Stimulated activated CD8-positive, alpha-beta memory T cell treated with anti-CD3 and anti-CD28 coated beads, Interleukin-15, amount 100 ng/mL, for 48 hours (primary cell): ENCODE measurements at places on chromosomes 5 and 9.

DNA sequence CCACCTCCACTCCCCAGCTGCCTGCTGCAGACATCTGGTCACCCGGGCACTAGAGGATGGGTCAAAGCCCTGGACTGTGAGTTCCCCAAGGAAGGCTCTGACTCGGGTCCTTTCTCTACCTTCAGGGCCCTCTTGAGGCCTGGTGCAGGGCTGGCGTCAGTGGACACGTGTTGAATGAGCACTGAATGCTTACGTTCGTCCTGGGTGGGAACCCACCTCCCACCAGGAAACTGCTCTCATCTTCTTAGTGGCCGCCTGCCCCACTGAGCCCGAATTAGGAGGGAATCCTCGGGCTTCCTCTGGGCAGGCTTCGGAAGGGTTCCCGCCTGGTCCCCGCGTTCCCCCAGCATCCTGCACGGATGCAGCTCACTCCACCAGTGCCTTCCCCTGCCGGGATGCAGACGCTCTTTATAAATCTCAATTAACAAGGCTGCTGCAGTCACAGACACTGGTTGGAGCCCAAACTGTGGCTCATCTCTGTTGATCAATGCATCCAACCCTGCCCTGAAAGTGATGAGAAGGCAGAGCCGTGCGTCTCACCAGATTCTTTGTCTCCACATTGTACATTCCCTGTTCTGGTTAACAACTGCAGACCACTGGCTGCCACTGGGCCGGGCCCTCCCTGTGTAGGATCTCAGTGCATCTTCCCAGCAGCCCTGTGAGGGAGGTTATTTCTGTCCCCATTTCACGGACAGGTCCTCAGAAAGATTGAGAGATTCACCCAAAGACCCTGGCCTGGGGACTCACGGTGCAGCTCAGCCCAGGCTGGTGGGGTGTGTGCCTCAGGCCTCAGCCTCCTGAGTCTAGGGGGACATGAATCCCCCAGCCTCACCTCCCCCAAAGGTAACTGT, 168.8 kb downstream of the GAPVD1 start:
- DNase-seq, result no peak

DNA sequence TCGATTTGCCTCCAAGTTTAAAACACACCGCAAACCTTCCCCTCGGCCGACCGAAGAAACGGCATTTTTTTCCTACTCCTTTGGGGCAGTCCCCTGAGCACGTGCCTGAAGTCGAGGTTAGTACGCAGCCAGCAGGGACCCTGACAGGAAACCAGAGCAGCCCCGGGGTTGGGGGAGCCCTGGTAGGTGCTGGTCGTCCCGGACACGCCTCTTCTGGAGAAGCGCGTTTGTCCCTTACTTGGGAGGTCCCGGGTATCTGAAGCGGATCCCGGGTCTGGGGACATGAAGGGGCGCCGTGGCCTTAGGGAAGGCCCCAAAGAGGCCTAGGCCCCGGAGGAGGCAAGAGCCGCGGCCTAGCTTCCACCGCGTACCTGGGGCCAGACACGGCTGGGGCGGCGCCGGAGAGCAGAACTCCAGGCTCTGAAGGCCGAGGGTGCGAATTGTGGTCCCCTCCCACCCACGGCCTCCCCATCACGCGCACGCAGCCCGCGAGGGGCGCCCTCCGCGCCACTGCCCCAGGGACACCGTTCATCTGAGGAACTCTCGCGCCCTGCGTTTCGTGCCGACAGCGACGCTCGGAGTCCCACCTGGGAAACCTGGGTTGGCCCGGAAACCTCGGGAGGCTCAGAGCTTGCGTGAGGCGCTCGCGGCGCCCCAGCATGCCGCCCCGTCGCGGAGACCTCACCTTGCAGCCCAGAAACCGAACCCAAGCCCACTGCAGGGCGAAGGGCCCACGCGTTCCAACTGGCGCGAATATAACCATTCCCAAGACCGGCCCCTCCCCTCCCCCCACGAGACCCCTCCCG, 10.4 kb downstream of the OTP start:
- no peak for DNase-seq

DNA sequence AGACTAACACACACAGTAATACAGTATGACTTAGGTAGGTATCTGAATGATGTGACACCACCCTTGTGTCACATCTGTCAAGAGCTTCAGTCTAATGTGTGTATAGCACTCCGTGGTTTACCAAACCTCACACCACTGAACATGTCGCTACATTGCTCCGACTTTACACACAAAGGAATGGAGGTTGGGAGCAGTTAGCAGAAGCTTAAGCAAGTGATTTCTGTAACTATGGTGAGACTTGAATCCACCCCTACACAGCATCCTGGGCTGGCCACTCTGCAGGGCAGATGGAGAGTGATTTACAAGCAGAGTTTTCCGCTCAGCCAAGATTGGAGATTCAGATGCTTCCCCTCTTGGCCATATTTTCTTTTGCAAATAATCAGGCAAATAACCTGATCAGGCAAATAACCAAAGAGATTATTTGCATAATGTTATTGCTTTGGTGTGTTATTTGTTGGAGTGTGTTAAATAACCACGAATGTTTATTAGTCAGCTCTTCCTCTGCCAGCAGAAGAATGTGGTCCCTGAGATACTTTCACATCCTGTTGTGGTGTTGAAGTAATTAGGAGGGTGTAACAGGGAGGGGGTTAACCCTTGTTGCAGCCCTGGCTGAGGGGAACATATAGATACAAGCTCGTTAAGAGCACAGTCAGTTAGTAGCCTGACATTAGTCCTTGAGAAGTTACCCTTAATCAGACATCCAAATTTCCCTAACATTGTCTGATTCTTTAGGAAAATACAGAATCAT, 92.8 kb downstream of the SNX18 start:
- DNase-seq, result no peak

DNA sequence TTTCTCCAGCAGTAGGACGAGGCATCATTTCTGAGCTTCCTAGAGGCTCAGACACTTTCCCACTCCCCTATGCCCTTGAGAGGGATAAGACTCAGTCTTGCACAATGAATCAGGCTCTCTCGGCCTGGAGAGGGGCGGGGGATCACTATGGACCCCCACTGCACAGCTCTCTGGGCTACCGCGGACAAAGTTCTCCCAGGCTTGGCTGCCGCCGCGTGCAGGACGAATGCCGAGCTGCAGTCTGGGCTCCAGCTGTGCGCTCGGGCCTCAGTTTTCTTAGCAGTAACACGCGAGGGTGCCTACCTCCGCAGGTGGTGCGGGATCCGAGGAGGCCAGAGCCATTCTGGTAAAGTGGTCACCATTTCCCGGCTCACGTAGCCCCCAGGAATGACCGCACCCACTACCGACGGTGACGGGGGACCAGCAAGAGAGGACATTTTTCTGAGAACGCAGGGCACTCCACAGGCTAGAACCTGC, 3.4 kb upstream of the MYORG start:
- no peak for DNase-seq

GRCh38 chr5:3310541-3311261, 284.9 kb upstream of the IRX1 start:
- DNase-seq, result no peak

DNA sequence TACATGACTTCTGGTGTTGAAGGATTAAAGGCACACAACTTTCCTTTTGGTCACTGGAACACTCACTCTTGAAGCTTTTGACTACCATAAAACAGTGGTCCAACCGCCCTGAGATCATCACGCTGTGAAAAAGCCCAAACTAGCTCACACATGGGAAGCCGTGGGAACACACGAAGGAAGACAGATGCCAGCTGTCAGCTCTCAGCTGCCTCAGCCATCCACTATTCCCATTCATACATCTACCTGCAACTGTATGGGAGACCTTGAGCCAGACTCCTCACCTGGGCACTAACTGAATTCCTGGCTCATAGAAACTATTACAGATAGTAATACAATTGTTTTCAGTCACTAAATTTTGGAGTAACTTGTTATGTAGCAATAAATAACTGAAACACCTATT, 246.1 kb downstream of the MSX2 start:
- DNase-seq, result no peak

- no peak for DNase-seq
These were observed 152.6 kb upstream of the MSX2 start for GRCh38 chr5:174571662-174572397.

DNA sequence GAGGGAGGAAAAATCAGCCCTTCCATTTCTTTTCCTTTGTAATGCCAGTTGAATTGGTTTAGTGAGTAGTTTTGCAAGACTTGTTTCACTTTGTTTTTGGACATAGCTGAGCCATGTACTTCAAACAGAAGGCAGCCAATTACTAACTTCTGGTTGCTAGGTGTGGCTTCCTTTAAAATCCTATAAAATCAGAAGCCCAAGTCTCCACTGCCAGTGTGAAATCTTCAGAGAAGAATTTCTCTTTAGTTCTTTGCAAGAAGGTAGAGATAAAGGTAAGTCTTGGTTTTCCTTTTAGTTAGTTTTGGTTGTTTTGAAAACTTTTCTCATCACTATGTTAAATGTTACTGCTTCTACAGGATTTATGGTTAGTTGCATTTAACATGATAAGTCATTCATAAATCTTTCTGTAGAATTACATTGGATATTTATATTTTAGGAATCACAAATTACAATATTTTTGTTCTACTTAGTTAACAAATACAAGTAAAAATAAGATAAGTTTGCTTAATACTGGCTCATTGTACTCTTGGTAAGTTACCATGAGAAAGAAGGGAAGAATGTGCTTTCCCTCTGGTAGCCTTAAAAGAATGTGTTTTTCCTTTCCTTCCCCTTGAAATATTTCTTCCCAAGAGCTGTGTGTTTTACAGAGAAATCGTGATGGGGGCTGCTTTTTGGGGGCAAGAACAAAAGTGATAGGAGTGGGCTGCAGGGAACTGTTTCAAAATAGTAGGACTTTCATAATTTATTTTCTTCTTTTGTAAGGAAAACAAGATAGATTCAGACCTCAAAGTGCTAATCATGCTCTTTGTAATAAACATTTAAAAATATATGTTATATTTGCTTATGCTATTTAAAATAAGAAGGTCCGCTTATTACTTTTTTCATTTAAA, at the start of gene ANXA1:
Gene ANXA1, plus strand, starts transcription at position 213 of the 890 bp plus-strand sequence. CDS start 6,671 bp downstream, outside the sequence.
- DNase-seq, result no peak

- no peak for DNase-seq
These were observed 169.3 kb downstream of the CCDC192 start for GRCh38 chr5:127872494-127872893.

- DNase-seq, result no peak
These were observed 11.9 kb downstream of the LHFPL2 start for GRCh38 chr5:78636682-78637081.

DNA sequence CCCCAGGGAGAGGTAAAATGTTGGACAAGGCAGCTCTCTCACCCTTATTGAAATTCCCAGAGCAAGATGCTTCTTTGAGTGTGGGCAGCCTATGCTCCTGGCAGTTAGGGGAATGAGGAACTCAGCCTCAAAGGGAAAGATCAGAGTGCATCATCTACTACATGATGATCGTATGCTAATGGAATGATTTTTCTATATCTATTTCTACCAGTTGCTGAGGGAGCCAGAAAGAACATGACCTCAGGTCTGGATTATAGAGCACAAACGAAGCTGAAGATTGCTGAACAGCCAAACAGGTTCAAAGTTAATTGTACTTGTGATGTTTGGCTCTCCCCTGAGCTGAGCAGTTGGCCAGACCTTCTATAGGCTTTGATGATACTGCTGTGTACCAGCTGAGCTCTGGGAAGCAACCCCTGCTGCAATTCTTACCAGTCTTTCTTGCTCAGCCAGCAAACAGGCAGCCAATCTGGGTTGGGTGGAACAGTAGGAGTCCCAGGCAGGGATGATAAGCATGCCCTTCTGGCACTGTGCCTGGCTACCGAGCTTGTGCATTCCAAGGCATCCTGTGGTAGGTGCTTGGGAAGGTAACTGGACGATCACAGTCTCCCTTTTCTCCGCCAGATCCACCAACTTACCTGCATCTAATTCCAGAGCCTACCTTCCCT, 10.3 kb upstream of the FBXL7 start:
- no peak for DNase-seq

- no peak for DNase-seq
These were observed 85.8 kb downstream of the NUDT12 start for GRCh38 chr5:103476811-103477210.

- no peak for DNase-seq
These were observed 251.3 kb upstream of the RFX3 start for GRCh38 chr9:3777137-3777536.

GRCh38 chr9:95037789-95038521, 279.6 kb downstream of the FANCC start:
- no peak for DNase-seq

DNA sequence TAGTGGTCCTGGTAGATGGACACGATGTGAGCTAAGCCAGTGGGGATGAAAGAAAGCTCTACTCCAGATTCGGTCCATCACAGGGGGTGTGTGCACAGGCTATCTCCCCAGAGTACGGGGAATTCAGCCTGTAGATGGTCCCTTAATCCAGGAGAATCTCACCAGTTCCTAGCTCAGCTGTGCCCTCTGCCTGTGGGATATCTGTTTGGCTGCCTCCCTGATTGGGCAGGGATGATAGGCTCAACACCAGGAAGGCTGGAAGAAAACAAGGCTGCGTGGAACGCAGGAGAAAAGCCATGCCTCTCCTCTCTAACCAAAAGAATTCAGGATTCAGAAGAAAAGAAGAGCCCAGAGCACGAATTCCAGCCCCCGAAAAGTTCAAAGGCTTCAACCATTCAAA, 40.9 kb downstream of the VLDLR start:
- no peak for DNase-seq

DNA sequence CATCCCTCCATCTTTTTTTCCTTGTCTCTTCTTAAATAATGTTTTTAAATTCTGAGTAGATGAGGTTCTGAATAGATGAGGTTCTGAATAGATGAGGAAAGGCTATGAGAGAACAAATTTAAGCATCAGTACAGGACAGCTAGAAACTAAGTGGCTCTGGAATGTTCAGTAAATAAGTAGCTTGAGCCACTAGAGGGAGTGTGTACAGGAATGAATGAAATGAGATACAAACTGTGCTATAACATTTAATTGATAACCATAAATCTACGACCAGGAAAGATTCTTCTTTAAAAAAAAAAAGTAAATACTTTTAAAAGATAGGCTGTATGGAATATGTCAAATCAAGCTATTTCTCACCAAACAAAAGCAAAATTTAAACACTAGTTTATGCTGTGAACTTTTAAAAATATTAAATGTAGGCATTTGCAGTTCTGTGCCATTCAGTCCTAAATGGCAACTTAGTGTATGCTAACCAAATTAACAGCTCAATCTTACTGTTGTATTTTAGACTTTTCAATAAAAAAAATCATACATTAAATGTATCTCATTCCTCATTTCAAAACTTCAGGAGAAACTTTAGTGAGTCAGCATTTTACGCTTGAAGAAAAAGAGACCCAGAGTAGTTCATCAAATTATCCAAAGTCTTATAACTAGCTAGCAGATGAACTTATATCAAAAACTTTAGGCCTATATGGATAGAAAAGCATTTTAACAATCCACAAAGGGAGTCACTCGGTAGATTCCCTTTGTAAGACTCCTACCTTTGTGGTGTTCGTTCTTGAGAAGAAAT, 70.4 kb upstream of the SNX2 start:
- DNase-seq, result no peak

- DNase-seq, result no peak
These were observed 43.7 kb downstream of the SLC36A1 start for GRCh38 chr5:151491062-151491461.

- DNase-seq, result no peak
These were observed 6.5 kb downstream of the CAST start for GRCh38 chr5:96668725-96669124.

- DNase-seq, result no peak
These were observed 91.2 kb downstream of the DCP2 start for GRCh38 chr5:113067635-113068344.

GRCh38 chr5:57368010-57368409, 114.6 kb downstream of the ACTBL2 start:
- DNase-seq, result no peak
